ENCODE measurements at places on chromosomes 2 and 18.

DNA sequence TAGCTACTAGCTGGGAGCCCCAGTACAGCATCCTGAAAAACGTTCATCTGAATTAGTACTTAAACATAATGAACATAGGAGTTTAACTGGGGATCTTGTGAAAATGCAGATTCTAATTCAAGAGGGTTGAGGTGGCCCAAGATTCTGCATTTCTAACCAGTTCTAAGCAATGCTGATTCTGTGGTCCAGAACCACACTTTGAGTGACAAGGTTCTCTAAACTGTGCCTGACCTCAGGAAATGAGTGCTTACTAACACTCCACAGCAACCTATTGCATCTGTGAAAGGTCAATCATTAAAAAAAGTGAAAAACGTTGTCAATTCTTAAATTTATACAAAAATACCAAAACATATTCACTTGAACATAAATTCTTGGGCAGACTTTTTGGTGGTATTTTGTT lies 157.1 kb upstream of the ZFP36L2 start:
- no peak for DNase-seq

- DNase-seq = no peak
Measured at GRCh38 chr2:12452185-12452584, 264.6 kb upstream of the TRIB2 start.

- DNase-seq = no peak
Measured at GRCh38 chr2:29065068-29065811, 9.1 kb downstream of the PCARE start.

- DNase-seq = no peak
Measured at GRCh38 chr2:221571551-221572218, 419 bp downstream of the EPHA4 start.

GRCh38 chr2:176536439-176537133 lies 267.3 kb downstream of the MTX2 start:
- DNase-seq = peak; percentile 30

- peak; percentile 38 for DNase-seq
Measured at GRCh38 chr2:65057391-65058052, 1.3 kb downstream of the CEP68 start.

DNA sequence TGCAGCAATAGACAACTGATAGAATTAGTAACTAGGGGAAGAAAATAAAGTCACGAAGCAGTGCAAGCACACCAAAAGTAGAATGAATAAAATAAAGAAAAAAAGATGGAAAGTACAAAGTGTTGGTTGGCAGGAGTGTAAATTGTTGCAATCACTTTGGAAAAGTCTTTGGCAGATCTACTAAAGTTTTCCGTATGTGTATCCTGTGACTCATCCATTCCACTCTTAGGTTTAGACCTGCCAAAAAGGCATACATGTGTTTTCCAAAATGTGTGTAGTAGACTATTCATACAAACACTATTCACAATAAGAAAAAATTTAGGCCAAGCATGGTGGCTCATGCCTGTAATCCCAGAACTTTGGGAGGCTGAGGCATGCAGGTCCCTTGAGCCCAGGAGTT lies 282.1 kb upstream of the FSIP2 start:
- DNase-seq = no peak

GRCh38 chr2:83826577-83826976 lies 632.5 kb downstream of the SUCLG1 start:
- no peak for DNase-seq

Measured in NCI-H1092 treated with DMSO at 0.1 percent for 48 hours (cell line).